ENCODE measurements at places on chromosomes 3 and 15.

GRCh38 chr3:25895031-25895430, 105.1 kb downstream of the OXSM start:
- DNase-seq = no peak

GRCh38 chr15:77180757-77181156, 109.8 kb upstream of the TSPAN3 start:
- no peak for DNase-seq

DNA sequence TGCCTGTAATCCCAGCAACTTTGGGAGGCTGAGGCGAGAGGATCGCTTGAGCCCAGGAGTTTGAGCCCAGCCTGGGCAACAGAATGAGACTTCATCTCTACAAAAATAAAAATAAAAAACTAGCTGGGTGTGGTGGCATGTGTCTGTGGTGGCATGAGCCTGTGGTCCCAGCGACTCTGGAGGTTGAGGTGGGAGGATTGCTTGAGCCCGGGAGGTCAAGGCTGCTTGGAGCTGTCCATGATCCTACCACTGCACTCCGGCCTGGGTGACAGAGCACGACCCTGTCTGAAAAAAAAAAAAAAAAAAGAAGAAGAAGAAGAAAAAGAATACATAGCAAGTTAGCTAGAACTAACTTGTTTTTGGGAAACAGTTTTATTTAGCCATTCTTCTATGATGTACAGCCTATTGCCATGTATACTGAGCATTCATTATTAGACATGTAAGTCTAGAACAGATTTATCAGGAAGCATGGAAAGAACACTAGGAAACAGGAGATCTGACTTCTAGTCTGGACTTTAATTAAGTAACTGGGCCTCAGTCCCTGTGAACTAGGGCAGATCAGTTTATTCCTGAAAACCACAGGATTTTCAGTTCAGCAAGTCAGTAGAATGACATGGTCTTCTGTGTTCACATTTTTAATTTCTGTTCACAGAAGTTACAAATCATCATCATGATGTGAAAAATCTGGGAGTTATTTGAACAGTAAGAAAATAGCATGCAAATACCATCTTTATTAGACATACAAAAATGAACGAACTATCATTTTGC, 65.5 kb downstream of the KAT2B start:
- DNase-seq = no peak

DNA sequence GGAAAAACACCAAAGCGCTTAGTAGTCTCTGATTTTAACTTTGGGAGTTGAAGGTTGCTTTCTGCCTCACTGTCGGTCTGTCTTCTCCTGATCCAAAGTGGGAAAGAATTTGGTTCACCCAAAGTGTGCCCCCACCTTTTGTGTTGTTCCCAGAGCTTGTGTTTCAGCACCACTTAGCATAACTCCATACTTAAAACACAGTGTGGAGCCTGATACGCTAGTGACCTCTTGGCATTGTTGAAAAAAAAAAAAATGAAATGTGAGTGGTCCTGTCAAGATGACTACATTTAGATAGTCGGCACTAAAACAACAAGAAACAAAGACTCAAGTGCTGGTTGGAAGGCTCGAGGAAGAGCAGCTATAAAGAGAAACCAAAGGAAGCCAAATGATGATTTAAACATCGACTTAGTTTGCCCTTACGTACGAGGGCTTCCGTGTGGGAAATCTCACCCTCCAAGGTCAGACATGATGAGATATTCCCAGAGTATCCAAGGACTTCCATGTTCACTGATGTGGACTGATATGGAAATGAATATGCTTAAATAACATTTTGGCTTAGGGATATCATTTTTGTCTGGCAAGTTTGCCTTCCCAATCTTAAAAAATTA, 178.8 kb downstream of the MEIS2 start:
- DNase-seq = no peak

DNA sequence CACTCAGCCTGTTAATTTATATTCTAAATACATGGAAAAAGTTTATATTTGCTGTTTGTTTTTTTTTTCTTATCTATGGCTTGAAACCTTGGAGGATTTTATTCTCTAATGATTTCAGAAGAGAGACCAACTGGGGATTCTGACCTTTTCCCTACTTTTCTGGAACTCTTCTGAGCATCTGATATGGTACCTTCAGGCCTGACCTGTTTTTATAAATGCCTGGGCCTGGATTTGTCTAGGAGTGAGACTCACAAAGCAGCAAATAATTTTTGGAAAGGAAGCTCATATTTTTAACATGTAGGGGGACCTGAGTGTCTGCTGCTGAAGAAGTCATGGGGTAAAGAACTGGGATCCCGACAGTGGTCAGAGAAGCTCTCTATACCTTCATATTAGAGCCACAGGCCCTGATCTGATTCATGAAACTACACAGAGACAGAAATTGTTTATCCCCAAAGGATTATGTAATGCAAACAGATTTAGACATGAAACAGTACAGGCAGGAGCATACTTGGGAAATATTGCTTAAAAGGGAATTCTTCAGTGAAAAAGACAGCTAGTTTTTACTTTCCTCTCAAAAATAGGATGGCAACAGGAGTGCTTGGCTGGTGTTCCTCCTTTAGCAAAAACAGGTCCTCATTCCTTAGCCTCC, 15.9 kb downstream of the PPM1L start:
- DNase-seq = no peak

- DNase-seq = peak; percentile 91
Observed at GRCh38 chr15:68256675-68257450, 20.7 kb upstream of the FEM1B start.

DNA sequence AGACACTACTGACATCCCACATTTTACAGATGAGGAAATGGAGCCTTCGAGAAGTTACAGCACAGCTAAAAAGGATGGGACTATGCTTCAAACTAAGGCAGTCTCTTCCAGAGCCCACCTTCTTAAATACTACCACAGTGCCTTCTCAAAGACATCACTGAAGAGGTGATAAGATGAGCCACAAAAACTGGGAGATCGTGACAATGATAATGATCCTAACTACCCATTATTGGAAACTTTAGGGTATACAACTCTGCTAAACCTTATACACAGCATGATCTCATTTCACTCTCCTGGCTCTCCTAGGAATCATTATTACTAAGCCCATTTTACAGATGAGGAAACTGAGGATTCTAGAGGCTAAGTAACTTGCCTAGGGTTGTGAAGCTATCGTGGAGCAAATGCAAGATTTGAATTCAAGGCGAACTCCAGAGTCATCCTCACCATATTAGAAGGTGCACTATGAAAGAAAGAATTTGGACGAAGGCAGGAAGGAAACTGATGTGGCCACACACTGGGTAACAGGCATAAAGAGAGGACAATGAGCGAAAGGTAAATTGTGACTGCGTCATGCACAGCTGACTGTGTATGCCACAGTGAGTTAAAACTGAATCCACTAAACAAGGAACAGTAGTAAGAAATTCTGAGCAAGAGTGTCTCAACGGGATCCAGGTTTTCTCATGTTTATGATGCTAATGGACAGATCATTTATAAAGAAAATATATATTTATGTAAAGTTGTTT, 55.4 kb downstream of the SUCLG2 start:
- DNase-seq = no peak

DNA sequence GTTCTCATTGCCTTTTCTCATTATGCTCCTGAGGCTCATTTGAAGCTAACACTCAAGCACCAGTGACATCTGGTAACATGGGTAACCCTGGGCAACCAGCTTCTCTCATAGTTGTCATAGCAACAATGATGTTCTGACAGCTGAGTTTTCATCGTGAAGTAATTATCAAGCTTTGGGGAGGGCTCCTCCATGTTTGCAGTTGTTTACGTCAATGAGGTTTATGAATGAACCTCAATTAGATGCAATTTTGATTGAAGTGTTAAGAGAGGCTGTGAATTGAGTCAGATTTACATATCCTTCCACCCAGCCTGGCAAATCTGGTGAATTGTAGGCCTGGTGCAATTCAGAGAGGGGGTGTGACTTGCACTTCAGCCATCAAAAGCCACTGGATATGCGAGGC, 119.3 kb upstream of the CHD2 start:
- DNase-seq = no peak

All from muscle of leg (tissue), 16 donors.